ENCODE measurements at places on chromosomes 2 and 18.

- no peak for DNase-seq
Measured at GRCh38 chr18:13051950-13052349, 60.8 kb downstream of the CEP192 start.

GRCh38 chr2:162025121-162025911 lies 48.7 kb downstream of the DPP4 start:
- no peak for DNase-seq

DNA sequence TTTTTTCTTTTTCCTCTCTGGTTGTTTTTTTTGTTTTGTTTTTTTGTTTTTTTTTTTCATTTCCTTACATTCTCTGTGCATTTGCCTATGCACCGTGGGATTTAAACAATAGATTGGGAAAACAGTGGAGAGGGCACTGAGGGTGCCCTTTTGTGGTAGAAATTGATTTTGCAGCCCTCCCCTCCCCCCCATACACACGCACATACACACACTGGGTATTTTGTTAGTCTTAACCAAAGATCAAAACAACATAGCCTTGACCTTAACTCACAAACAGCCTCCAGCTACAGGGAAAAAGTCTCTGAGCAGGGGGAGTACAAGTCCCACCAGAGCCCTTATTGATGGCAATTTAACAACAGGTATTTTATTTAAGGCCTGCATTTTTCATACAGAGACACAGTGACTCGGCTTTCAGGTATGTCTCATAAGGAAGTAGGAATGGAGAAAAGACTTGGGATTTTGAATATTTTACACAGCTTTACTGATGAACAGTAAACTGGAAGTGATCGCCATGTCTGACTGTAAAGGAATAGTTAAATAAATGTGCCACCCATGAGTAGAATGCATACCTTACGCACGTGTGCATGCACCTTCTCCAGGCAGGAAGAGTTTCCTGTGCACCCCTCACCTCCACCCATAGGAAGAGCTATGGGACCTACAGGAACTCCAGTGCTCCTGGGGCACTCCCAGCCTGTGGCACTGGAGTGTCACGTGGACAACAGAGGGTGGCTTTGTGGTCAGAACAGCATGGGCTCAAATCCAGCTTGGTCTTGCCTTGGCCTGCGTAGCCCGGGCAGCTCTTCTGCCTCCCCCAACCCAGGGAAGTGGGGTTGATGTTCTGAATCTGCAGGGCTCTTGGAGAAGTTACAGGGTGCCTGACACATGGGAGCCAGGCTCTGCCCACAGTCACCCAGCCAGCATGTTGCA lies 266.4 kb downstream of the ANAPC1 start:
- no peak for DNase-seq

- no peak for DNase-seq
Measured at GRCh38 chr2:161625996-161626395, 1.8 kb downstream of the SLC4A10 start.
